ENCODE measurements at places on chromosomes 13 and 19.
A peak's percentile ranks its signal among the peaks of the same experiment; 100 is the strongest.

- DNase-seq: no peak
Measured at GRCh38 chr19:4206818-4207484, 22.4 kb upstream of the EBI3 start.

- DNase-seq: no peak
Measured at GRCh38 chr13:39895254-39895653, 239.8 kb downstream of the COG6 start.

DNA sequence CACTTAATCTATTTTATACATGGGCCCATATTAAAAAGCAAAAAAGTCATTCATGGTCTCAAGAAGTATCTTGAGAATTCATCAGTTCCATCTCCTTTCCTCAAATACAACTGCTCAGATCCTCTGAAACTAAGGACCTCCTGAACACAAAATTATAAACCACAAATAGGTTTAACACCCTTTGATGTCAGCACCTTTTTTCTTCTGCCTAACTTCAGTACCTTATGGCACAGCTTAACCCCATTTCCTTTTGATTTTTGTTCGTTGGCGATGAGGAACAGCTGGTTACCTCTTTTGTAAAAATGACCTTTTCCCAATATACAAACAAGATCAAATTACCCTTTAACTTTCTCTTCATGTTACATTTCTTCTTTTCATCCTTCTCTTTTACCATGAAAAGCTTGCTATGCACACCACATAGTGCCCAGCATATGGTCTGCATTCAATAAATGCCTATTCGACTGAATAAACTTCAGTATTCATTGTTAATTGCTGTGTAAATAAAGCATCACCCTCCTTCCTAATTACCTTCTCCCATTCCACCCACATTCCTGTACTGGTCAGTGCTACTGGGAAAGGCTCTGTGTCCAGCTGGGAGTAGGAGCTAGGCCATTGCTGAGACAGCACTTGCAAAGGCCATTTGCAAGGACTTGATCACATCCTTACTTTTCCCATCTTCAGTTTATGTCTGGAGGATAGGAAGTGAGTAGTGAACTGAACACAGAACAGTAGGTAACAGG is 317.9 kb downstream of the SHISA2 start:
- DNase-seq: no peak

- no peak for DNase-seq
Measured at GRCh38 chr13:89936256-89936655, 1411.2 kb upstream of the MIR17HG start.

- peak; percentile 75 for DNase-seq
Measured at GRCh38 chr19:1672038-1672768, 19.8 kb upstream of the TCF3 start.

All from activated B cell treated with CpG ODN at 0.5 μM for 24 hours (primary cell).